ENCODE measurements at places on chromosomes 11 and 22.
A peak's percentile ranks its signal among the peaks of the same experiment; 100 is the strongest.

- DNase-seq, result peak; percentile 21
Measured at GRCh38 chr11:60378354-60378753, at the start of gene MS4A7. Gene MS4A7 (plus strand): TSS chr11:60378532. CDS start chr11:60383142, 4,610 bp downstream.

DNA sequence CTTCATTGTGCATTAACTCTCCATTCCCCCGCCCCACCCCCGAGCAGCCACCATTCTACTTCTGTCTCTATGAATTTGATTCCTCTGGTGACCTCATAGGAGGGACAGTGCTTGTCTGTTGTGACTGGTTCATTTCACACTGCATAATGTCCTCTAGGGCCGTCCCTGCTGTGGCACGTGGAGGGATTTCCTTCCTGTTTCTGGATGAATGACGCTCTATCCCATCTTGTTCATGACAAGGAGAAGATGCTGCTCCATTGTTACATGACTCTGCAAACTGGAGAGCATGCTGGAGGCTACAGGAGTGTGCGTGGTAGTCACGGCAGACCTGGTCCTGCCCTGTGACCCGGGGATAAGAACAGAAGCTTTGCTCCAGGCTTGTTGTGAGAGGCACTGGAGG is 61.3 kb downstream of the RTL6 start:
- no peak for DNase-seq

- no peak for DNase-seq
Measured at GRCh38 chr11:85784480-85785265, 26.3 kb downstream of the SYTL2 start.

- DNase-seq, result no peak
Measured at GRCh38 chr11:61102667-61103571, 630 bp downstream of the CD5 start.

DNA sequence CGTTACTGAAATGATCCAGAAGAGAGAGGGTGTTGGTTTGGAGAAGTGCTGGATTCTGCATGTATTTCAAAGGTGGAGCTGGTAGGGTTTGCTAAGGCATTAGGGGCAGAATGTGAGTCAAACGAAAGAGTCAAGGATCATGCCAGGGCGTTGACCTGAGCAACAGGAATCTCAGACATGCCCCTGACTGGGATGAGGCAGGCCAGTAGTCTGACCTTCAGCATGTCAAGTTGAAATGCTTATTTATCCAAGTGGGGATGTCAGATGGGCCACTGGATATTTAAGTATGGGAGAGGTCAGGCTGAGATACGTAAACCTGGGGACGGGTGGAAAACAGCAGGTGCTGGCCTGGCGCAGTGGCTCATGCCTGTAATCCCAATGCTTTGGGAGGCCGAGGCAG is 2.7 kb upstream of the TSGA10IP start:
- no peak for DNase-seq

DNA sequence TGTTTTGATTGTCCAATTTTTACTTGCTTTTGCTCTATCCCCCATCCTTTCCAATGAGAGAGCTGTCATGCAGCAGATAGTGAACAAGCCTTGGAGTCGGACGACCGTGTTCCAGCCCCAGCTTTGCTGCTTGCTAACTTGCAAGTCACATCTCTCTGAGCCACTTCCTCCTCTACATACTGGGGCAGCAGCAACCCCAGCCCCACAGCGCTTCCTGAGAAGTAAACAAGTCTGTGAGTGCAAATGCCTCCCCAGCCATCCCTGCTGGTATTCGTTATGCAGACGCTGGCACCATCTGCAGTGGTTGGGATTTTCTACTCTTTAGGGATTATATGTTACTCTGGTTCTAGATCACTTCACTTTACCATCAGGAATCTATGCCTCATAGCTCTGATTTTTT is 35.0 kb downstream of the TPBGL start:
- peak; percentile 54 for DNase-seq

GRCh38 chr11:33775832-33776470 is 1.6 kb upstream of the FBXO3 start:
- DNase-seq, result peak; percentile 45

DNA sequence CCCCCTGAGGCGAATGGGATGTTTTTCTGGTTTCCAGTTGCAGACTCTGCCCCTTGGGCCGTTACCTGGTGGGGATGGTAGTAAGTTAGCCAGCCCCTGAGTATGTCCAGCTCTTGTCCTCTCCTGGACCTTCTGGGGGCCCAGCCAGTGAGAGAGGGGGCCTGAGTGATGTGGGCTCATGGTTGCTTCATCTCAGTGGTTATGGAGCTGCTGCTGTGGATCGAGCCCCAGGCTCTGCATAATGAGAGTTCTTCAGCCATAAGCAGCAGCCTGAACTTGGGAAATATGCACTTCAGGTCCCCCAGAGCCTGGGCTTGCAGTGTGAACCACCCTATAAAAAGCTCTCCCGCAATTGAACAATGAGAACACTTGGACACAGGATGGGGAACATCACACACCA is 5.9 kb downstream of the TMPRSS13 start:
- no peak for DNase-seq

- no peak for DNase-seq
Measured at GRCh38 chr11:73099512-73100266, 42.4 kb downstream of the FCHSD2 start.

DNA sequence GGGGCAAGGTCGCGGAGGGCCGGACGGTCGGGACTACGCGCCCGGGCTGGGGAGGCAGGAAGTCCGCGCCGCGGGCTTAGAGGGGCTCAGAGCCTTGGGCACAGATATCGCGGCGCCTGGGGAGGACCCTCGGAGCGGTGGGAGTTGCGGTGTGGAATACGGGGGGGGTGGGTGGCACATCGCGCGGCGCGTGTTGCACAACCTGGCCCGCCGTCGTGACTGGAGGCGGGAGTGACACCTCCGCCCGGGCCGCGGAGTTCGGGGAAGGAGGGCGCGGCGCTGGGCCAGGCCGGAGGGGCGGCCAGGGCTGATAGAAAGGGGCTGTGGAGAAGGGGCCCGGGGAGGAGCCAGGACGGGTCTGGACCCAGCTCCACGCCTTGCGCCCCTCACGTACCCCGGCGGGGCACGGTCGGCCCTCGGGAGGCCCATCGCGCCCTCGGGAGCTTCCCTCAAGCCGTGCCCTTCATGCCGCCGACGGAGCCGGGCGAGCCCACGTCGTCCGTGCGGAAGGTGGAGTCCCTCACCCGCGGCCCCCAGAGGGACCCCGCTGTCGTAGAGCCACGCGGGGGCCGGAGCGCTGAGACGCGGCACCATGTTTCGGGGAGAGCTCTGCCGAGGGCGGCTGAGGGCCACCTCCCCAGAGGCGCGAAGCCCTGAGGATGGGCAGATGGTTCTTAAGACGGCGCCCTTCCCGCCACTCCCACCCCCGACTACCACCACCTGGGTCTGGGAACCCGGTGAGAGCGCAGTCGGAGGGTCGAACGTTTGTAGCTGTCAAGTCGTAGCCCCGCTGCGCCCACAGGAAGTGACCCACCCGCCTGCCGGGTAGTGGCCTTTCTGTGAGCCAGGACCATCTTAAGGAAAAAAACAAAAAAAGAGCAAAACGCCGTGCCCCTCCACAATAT is 729 bp downstream of the IL17RA start:
- DNase-seq, result peak; percentile 56

DNA sequence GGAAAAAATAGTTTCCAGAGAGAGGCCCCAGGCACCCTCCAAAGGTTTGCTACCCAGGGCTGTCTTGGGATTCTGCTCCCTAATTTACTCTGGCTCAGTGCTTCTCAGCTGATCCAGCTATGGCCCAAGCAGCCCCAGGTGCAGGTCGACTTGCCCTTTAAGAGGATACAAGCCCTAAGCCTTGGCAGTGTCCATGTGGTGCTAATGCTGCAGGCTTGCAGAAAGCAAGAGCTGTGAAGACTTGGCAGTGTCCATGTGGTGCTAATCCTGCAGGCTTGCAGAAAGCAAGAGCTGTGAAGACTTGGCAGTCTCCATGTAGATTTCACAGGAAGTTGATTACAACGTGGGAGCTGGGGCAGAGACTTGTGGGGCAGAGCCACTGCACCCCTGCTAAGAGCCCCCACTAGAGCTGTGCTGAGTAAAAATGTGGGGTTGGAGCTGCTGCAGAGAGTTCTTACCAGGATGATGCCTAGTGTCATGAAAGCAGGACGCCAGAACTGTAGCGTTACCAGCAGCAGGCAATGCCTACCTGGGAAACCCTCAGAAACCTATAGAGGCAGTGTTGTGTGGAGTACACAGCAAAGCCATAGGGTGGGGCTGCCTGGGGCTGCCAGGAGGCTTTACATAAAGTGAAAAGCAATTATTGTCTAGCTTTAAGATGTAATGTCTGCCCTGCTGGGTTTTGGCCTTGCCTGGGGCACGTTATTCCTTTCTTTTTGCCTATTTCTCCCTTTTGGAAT is 16.1 kb upstream of the OR52K1 start:
- DNase-seq, result no peak

DNA sequence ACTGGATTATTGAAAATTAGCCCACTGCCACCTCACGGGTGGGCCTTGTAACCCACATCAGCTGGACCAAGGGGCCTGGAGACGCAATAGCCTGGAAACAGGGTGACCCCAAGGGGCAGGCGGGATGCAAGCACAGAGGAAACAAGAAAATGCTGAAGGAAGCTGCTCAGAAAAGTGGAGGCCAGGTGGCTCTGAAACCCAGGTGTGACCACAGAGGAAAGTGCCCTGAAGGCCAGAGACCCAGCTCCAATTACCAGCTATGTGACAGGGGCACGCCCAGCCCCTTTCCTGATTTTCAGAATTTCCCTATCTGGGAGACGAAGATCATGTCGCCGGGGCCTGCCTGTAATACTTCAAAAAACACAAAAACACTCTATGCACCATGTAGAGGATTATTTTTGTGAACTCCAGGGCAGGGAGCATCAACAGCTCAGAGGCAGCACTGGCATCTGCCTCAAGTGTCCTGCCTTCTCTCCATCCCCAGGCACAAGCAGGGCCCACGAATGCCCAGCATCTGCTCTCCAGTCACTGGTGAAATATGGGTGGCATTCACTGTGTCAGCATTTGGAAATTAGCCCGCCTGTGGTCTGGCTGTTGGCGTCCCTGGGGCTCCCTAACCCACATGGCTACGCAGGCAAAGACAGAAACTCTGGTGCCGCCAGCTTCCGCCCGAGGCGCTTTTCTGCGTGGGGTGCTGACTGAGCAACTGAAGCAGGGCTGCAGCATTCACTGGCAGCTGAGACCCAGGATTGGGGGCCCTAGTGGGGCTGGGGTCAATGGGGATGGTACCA is 6.3 kb downstream of the KCNJ1 start:
- DNase-seq, result no peak

GRCh38 chr11:44208976-44209603 is 100.8 kb downstream of the ALX4 start:
- DNase-seq, result peak; percentile 5

DNA sequence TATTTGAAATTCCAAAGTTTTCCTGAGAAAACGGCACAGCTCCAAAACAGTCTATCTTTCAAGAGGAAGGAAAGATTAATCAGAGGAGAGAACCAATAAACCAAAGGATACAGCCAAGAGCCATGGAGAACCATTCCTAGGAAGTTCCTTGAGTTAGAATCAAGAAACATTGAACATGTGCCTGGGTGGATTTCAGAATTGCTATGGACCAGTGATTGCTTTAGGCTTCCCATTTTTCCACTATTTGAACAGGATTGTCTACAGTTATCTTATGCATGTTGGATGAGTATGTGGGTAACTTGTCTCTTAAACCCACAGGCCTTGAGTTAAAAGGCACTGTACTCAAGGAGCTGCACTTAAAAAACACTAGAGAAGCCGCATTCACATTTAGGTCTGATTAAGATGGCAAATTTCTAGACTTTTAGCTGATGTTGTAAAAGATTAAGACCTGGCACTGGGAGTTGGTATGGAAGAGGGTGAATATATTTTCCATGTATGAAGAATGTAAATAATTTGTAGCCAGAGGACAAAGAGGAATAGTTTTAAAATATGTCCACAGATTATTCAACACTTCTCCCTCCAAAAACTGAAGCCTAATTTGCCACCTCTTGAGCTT is 11.2 kb upstream of the DEUP1 start:
- DNase-seq, result no peak

GRCh38 chr22:45812910-45813309 is 141.3 kb downstream of the ATXN10 start:
- DNase-seq, result no peak

DNA sequence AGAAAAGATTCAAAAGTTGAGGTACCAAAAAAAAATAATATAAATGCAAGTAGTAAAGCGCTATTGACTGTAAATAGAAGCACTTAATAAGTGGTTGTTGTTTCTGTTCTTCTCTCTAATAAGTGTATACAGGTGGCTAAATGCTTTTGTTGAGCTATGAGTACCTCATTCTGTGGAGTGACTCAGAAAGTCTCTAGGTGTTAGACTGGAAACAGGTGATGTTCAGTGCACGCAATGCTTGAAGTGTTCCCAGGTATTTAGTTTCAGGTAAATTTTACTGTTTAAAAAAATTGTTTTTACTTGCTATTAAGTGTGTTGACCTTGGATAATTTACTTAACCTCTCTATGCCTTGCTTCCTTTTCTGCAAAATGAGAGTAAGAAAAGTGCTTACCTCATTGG is 24.2 kb downstream of the POU2AF3 start:
- DNase-seq, result peak; percentile 95

GRCh38 chr11:79088967-79089366 is 351.9 kb downstream of the TENM4 start:
- DNase-seq, result peak; percentile 48

DNA sequence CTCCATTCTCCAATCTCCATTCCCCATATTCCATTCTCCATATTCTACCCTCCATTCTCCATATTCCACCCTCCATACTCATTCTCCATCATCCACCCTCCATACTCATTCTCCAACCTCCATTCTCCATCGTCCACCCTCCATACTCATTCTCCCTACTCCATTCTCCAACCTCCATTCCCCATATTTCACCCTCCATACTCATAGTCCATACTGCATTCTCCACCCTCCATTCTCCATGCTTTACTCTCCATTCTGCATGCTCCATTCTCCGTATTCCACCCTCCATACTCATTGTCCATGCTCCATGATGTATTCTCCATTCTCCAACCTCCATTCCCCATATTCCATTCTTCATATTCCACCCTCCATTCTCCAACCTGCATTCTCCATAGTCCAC is 44.3 kb upstream of the H19 start:
- DNase-seq, result no peak

DNA sequence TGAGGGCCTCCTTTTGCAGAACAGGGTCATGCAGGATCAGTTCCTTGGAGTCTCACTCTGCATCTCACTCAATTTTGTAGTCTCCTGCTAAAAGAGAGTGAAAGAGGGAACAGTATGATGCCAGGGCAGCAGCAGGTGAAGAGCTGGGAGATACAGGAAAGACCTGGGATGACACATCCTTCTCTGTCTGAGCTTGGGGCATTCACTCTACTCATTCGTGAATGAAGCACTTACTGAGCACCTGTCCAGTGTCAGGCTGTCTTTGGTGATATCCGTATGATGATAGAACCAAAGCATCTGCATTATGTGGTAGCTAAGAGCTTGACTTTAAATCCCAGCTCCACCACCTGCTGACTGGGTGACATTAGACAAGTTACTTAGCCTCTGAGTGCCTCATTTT is 14.4 kb downstream of the SREBF2 start:
- peak; percentile 62 for DNase-seq

DNA sequence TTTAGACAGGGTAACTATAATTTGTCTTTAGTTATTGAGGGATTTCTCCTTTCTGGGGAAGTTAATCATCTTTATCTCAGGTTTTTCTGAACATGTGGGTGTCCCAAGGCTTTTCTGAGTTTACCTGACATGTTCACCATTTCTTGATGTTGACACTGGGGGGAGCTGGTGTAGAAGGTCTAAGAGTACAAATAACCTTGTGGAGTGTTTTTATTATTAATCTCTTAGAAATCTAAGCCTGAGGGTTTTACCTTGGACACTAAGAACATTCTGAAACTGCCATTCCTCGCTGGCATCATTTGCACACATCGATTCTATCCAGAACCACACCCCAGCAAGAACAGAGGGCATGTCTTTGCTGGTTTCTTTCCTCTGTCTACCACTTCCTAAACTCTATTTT is 15.6 kb upstream of the C11orf91 start:
- DNase-seq, result peak; percentile 32

All from DMS53 (cell line).